ENCODE measurements at places on chromosomes 6 and 20. TPM values are rescaled to one million over a fixed set of nuclear protein-coding genes. Genes with fewer than 3 reads are reported as not detected.
A peak's percentile ranks its signal among the peaks of the same experiment; 100 is the strongest.

DNA sequence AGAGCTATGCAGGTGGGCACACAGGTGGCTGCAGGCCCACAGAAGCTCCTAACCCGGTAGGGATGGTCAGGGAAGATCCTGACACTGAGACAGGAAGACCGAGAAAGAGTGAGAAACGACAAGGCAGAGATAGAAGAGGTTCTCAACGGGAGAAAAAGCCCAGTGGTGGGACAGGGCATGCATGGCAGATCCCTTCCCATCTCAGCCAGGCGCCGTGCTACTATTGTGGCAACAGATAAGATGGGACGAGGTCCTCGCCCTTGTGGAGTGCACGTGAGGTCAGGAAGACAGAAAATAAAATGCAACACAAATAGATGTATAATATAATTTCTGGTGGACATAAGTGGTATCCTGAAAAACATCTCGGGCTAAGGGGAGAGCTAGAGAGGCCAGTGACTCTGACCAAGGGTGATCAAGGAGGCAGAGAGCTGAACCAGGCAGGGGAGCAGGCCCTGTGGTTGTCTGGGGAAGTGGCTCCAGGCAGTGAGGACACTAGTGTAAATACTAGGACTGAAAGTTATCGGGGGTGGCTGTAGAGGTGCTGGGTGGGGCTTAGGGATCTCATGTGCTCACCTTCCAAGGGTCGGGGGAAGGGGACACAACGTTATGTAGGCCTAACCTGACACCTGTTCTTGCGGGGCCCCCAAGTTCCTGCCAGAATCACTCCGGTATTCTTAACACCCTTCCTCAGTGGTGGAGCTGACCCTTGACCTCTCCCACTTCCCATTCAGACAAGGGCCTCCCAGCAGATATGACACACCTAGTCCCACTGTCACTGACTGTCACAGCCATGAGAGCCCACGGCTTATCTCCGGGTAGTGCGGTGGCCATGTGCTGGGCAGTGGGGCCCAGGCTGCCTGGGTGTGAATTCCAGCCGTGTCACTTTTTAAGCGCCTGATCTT lies 1.0 kb downstream of the SRXN1 start:
- H3K27me3 ChIP-seq = no peaks in the 10 kb centered on the region
- peaks cover 14% of the 10 kb centered on the region for H3K4me1 ChIP-seq
- H3K27ac ChIP-seq = peak overlapping the region; percentile 63
- peak overlapping the region; percentile 67 for H3K4me3 ChIP-seq

GRCh38 chr6:157023958-157024357 lies 246.8 kb downstream of the ARID1B start:
- no peaks in the 10 kb centered on the region for H3K36me3 ChIP-seq
- no peak overlapping the region for H3K4me3 ChIP-seq
- no peak overlapping the region for H3K27ac ChIP-seq
- H3K4me1 ChIP-seq = peaks cover 11% of the 10 kb centered on the region
- H3K27me3 ChIP-seq = no peaks in the 10 kb centered on the region

C6orf58 gene
- 3.0 TPM for polyA plus RNA-seq

DNA sequence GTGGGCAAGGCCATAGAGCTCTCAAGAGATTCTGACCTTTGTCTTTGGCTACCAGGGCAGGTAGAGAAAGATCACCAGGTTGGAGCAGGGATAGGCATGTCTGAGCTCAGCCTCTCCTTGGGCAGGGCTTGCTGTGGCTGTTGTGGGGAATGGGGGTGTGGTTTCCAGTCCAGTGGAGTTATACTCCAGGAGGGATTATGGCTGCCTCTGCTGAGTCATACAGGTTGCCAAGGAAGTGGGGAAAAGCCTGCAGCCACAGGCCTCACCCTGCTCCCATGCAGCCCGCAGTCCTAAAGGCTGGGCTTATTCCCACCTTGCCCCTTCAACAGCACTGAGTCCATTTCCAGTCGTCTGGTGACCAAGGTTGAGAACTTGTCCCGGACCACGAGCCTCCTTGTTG lies 21.9 kb downstream of the MEP1A start:
- no peaks in the 10 kb centered on the region for H3K36me3 ChIP-seq
- H3K27me3 ChIP-seq = no peaks in the 10 kb centered on the region
- DNase-seq = no peak
- H3K27ac ChIP-seq = no peak overlapping the region
- H3K4me3 ChIP-seq = no peak overlapping the region
- H3K4me1 ChIP-seq = no peaks in the 10 kb centered on the region

- no peaks in the 10 kb centered on the region for H3K27me3 ChIP-seq
- H3K36me3 ChIP-seq = no peaks in the 10 kb centered on the region
- no peak overlapping the region for H3K4me3 ChIP-seq
- H3K27ac ChIP-seq = no peak overlapping the region
- H3K4me1 ChIP-seq = no peaks in the 10 kb centered on the region
Measured at GRCh38 chr6:102137859-102138258, 744.4 kb downstream of the GRIK2 start.

DNA sequence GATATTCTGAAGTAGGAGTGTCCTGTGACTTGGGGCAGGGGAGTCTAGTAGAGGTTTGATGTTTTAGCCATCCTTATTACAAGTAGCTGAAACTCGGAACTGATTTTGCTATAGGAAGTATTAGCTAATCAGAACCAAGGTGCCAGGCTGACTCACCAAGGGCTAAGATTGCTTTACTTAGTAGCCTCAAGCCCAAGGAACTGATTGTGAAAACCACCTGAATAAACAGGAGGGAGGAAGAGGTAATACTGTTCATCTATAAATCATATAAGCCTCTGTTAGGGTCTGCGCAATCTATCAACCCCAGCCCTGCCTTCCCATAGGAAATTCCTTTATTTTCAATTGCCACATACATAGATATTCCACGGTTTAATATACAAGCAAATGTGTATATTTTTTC lies 54.4 kb downstream of the GNAS start:
- H3K4me3 ChIP-seq = no peak overlapping the region
- DNase-seq = no peak
- H3K36me3 ChIP-seq = no peaks in the 10 kb centered on the region
- peak overlapping the region; percentile 90 for H3K27ac ChIP-seq
- no peaks in the 10 kb centered on the region for H3K27me3 ChIP-seq

DNA sequence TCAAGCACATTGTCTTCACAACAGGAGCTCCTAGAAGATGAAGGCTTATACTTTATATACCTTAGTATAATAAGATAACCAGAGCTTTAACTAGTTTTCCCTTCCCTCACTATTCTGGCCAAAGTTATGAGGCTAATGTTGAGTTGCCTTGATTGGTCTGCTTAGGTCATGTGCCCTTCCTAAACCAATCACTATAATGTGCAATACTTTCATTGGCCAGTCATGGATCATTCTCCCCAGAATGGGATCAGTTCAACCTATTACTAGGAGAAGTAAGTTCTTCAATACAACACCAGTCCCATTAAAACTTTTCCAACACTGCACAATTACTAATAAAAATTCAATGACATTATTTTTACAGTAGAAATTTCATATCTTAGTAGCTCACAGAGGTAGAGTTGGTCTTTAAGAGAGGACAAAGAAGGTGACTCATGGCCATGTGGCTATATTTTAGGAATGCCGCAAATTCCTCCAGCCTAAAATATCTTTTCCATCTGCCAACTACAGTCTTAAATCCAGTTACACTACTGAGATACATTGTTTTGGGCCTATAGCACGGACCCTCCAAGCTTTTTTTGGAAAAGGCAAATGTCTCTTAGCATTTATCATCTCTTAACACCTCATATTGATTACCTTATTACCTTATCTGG lies 12.5 kb upstream of the POU3F2 start:
- no peak overlapping the region for H3K4me3 ChIP-seq
- peaks cover 8% of the 10 kb centered on the region for H3K4me1 ChIP-seq
- no peak overlapping the region for H3K27ac ChIP-seq
- DNase-seq = no peak

GRCh38 chr20:16615199-16615598 lies 42.0 kb upstream of the KIF16B start:
- DNase-seq = no peak
- H3K4me1 ChIP-seq = no peaks in the 10 kb centered on the region
- H3K27ac ChIP-seq = no peak overlapping the region
- H3K36me3 ChIP-seq = no peaks in the 10 kb centered on the region
- no peak overlapping the region for H3K4me3 ChIP-seq

TMEM200A gene
- polyA plus RNA-seq = 5.5 TPM

GRCh38 chr6:54238396-54238795 lies 69.8 kb upstream of the TINAG start:
- H3K4me1 ChIP-seq = no peaks in the 10 kb centered on the region
- no peak overlapping the region for H3K4me3 ChIP-seq
- H3K36me3 ChIP-seq = no peaks in the 10 kb centered on the region
- DNase-seq = no peak

- peaks cover 10% of the 10 kb centered on the region for H3K4me1 ChIP-seq
- DNase-seq = no peak
- H3K36me3 ChIP-seq = no peaks in the 10 kb centered on the region
- H3K4me3 ChIP-seq = no peak overlapping the region
- H3K27ac ChIP-seq = no peak overlapping the region
Measured at GRCh38 chr20:62011403-62011790, 54.3 kb downstream of the TAF4 start.

GRCh38 chr6:35084511-35085203 lies 56.5 kb downstream of the TCP11 start:
- H3K36me3 ChIP-seq = no peaks in the 10 kb centered on the region
- no peaks in the 10 kb centered on the region for H3K27me3 ChIP-seq
- peaks cover 23% of the 10 kb centered on the region for H3K4me1 ChIP-seq
- no peak overlapping the region for H3K4me3 ChIP-seq

- H3K4me1 ChIP-seq = no peaks in the 10 kb centered on the region
- H3K27ac ChIP-seq = no peak overlapping the region
- H3K4me3 ChIP-seq = no peak overlapping the region
- DNase-seq = peak; percentile 27
Measured at GRCh38 chr6:83505356-83505755, 7.0 kb upstream of the PRSS35 start.

MTFR2 gene
- polyA plus RNA-seq = 21.1 TPM

DNA sequence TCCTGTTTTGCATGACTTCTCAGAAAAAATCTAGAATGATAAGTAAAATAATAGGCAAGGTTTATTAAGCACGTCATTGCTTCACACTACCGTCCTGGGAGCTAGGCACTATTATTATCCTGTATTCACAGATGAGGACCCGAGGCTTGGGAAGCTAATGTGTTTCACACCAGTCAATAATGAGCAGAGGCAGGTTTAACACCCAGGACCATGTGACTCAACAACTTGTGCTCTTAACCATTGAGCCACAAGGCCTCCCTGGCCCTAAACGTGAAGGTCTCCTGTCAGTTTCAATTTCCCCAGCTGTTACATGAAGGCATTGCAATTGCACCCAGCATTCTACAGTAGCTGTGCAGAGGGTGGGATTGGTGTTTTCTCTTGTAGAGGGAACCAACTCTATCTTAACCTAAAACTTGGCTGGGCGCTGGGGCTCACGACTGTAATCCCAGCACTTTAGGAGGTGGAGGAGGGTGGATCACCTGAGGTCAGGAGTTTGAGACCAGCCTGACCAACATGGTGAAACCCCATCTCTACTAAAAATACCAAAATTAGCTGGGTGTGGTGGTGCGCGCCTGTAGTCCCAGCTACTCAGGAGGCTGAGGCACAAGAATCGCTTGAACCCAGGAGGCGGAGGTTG lies 191.2 kb downstream of the BCAS1 start:
- no peak overlapping the region for H3K4me3 ChIP-seq
- no peaks in the 10 kb centered on the region for H3K4me1 ChIP-seq
- H3K36me3 ChIP-seq = no peaks in the 10 kb centered on the region
- DNase-seq = no peak
- H3K27ac ChIP-seq = no peak overlapping the region

DNA sequence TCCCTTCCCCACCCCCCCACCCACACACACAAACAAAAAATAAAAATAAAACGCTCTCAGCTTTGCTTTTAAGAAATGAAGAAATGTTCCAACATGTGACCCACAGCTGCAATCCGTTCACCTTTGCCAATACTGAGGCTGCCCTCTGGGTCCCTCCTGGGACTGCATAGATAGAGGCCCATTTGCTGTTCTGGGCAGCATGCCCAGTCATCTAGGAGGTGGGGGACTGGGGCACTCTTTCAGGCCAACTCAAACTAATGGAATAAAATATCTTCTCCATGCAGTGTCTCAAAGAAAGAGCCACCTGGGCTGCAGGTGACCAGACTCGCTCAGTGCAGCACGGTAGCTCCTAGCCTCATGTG lies 79.9 kb downstream of the SLC22A3 start:
- H3K27me3 ChIP-seq = no peaks in the 10 kb centered on the region
- H3K4me3 ChIP-seq = no peak overlapping the region
- H3K4me1 ChIP-seq = peaks cover 58% of the 10 kb centered on the region
- peak; percentile 87 for DNase-seq
- H3K36me3 ChIP-seq = no peaks in the 10 kb centered on the region

DNA sequence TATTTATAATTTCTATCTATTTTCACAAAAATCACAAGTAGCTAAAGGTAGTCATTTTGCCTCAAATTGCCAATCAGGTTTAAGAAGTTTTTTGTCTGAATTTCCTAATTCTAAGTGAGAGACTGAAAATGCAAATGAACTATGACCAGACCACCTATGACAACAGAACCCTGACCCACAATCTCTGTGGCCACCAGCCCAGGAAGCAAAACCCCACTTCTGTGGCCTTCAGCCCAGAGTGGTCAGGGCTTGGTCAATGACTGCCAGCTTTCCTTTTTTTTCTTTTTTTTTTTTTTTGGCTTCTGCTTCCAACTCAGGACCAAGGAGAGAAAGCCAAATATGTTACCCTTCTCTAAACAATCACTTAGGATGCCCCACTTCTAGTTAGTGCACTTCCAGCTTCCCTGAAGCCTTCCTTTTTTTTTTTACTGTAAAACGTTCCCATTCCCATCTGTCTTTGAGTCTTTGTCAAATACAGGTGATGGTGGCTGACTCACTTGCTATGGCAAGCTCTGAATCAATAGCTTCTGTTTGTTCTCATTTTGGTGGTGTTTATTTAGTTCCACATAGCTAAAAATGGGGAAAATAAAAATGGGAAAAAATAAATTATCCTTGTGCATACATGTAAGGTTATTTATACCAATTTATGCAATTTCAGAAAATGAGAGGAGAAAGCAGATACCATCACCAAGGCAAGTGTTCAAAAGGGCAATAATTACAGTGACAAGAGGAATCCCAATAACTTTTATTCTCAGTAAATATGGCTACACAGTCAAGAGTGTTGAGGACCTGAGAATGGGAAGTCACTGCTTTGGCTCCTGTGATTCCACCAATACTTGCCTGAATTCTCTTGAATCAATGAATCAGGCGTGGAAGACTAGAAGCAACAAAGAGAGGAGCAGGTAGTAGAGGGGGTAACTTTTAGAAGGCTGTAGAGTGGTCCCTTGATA lies 170.3 kb upstream of the PDE7B start:
- no peak for DNase-seq
- no peaks in the 10 kb centered on the region for H3K36me3 ChIP-seq
- H3K4me1 ChIP-seq = no peaks in the 10 kb centered on the region
- no peak overlapping the region for H3K27ac ChIP-seq
- no peaks in the 10 kb centered on the region for H3K27me3 ChIP-seq
- H3K4me3 ChIP-seq = no peak overlapping the region

DNA sequence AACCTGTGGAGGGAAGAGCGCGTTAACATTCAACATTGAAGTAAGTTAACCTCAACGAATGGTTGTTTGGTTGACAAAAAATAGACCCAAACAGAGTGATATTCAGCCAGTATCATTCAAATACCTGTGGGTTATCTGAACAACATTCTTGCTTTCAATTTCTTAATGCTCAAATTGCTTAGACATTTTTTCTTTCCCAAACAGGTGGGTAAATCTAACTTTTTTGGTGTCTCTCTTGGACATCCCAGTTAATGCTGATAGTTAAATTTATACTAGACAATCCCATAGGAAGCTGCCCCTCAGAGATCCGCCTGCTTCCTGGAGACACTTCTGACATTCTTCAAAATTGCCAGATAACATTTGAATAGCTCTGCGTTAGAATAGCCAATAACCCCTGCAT lies 14.1 kb upstream of the PFDN4 start:
- no peak for DNase-seq
- no peak overlapping the region for H3K4me3 ChIP-seq
- no peaks in the 10 kb centered on the region for H3K27me3 ChIP-seq
- no peaks in the 10 kb centered on the region for H3K36me3 ChIP-seq

All from testis (tissue), 5 donors.